AG09309 (cell line): ENCODE measurements at places on chromosomes 7 and 10.

GRCh38 chr10:846126-846685 is 85.3 kb downstream of the LARP4B start:
- no peak for DNase-seq

DNA sequence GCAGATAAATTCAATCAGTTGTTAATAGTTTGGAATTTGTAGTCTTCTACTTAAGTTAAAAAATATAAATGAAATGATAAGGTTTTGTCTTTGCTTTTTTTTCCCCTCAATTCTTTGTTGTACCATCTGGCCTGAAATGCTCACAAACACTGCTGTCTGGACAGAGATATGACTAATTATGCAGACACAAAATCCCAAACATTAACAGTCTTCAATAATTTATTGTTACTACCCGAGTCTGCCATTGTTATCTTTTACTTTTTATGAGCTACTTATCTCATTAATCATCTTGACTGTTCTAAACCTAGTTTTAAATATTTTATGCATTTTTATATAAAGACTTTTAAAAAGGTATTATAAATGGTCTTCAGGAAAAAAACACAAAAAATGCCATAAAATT is 64.7 kb upstream of the THSD7A start:
- no peak for DNase-seq

DNA sequence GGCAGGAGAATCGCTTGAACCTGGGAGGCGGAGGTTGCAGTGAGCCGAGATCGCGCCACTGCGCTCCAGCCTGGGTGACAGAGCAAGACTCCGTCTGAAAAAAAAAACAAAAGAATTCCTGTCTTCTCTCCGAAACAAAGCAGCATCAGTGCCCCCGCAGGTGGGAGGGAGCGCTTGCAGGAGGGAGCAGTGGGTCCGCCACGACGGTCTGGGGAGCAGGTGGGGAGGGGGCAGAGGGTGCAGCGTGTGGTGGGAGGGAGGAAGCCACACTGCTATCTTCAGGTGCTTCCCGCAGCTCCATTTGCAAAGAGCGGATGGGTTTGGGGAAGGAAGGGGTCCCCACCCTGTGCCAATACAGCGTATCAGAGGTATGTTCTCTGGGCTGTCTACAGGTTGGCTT is 31.7 kb downstream of the LIMK1 start:
- DNase-seq = no peak

- DNase-seq = no peak
Measured at GRCh38 chr7:111730476-111731300, 168.4 kb upstream of the IMMP2L start.

- no peak for DNase-seq
Measured at GRCh38 chr10:1515780-1516491, 221.4 kb downstream of the ADARB2 start.

GRCh38 chr10:121914661-121915060 is 13.2 kb downstream of the ATE1 start:
- DNase-seq = no peak

DNA sequence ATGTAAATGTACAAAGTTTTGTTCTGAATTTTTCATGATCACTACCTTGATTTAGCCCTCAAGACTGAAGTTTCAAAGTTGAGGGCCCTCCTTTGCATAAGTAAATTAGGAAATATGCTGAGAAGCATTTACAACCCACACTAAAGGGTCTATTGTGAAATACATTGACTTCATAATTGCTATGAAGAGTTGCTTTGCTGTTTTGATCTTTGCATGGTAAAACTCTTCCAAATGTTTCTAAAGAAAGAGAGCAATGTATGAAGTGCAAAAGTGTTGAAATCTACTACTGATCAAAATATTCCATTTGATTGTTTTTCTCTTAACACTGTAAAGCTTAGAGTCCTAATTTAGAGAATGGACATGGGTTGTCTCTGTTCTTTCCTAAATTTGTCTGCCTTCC is 77.2 kb downstream of the C7orf25 start:
- no peak for DNase-seq

DNA sequence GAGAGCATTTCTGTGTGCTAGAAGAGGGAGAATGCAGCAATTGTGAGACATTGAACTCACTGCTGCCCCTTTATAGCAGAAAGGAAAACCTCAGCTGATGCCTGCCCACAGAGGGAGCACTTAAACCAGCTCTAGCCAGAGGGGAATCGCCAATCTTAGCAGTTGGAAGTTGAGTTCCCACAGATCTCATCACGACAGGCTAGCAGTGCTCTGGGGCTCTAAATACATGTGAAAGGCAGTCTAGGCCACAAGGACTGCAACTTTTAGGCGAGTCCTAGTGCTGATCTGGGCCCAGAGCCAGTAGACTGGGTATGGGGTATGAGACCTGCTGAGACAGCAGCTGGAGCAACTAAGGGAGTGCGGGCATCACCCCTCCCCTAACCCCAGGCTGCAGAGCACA is 25.2 kb upstream of the PRR15 start:
- DNase-seq = no peak

DNA sequence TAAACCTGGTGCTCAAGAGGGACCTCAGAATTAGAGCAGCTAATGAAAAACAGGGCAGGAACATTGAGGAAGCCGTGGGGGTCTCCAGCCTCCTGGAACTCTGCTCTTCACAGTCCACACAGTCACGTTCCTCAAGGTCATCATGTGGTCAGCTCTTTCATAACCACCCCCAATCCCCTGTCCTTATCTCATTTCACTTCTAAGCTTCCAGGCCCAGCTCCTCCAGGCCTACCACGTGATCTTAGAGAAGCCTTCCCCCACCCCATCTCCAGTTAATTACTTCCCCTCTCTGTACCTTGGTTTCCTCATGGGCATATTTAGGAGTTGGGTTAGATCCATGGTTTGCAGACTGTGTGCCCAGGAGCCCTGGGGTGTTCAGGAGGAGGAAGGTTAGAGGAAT is 106.4 kb upstream of the TCF7L2 start:
- no peak for DNase-seq

DNA sequence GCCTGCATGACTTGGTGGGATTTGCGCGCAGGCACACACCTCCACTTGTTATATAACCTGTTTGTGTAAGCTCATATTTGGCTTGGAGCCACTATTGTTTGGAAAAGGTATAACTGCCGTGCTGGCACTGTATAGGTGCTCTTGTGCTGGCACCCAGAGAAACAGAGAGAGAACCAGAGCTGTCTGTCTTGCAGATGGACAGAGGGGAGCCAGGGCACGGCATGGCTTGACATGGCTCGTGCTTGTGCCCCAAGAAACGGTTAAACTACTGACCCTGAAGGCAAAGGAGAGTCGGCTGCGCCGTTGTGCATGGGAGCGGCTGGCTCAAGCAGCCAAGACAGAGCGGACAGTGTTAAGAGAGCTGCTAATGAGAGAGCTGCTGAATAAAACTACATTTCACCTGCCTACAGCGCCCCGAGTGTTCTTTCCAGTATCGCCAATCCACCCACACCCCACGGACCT is 23.2 kb downstream of the RAPGEF5 start:
- no peak for DNase-seq

- no peak for DNase-seq
Measured at GRCh38 chr10:633279-634245, 55.9 kb downstream of the DIP2C start.

DNA sequence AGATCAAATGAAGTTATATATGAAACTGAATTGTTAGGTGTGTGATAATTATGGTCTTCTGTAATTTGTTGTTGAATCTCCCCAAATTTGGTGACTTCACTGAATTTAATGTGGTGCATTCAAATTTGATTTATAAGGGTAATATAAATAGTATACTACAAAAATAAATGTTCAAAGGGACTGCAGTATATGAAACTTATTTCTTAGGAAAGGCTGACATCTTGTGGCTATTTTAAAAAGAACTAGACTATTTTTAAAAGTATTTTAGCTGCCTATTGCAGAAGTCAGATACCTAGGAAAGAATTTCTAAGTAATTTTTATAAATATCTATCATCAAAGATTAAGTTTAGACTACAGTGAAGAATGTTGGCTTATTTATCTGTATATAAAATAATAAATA is 36.6 kb downstream of the ATRNL1 start:
- peak; percentile 3 for DNase-seq

DNA sequence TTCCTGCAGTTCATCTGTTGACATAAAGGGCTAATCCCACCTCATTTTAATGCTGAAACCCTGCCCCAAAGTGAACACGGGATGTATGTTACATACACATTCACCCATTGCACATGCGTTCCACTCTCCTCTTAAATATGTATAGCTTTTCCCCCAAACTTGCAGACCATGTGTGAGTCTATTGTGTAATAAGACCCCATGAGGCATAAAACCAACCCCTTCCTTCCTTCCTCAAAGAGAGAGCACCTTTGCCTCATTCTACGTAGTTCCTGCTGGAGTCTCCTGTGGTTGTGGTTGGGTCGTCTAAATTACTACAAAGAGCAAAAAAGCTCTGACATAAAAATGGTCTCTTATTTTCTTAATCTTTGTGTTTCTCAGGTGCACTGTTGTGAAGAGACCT is 345.7 kb upstream of the KLF6 start:
- no peak for DNase-seq

- no peak for DNase-seq
Measured at GRCh38 chr7:51062222-51062987, 254.2 kb downstream of the COBL start.

DNA sequence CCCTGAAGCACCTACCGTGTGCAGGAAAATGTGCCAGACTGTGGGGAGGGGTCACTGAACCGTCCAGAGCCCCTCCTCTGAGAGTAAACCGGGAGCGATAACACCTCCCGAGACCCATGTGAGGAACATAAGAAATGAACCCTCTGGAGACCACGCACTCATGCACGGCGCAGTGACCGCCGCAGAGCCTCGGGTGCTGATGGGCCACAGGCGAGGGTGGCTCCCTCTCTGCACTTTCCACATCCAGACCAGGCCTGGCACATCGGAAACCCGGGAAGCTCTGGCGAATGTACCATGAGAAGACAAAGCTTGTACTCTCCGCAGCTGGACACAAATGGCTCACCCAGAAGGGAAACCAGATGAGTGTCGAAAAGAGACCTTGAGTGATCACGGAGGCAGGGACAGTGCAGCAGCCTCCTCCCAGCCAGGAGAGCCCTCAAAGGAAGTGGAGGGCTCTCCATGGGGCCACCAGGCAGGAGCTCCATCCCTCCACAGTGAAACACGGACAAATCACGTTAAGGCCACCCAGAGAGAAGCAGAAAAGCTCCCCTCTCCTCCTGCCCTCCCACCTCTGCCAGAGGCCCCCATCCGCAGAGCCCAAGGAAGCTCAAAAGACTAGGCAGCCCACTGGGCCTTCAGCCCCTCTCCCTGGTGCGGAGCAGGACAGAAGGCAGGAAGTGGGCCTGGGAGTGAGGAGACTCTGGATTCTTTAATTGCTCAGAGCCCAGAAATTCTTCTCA is 178.1 kb upstream of the PPP2R2D start:
- no peak for DNase-seq

GRCh38 chr7:49618028-49618427 is 155.4 kb upstream of the VWC2 start:
- DNase-seq = no peak
